GM23338 (cell line): ENCODE measurements at places on chromosomes 5 and 9. TPM values are rescaled to one million over a fixed set of nuclear protein-coding genes. Genes with fewer than 3 reads are reported as not detected.

Gene SLC6A3
- 0.85 and 1.0 TPM in 2 replicates for total RNA-seq

Gene CATSPER3
- 0.74 TPM in 1 of 2 replicates, not detected in the other for total RNA-seq

Gene ZDHHC11
- total RNA-seq = 21.8 and 29.1 TPM in 2 replicates

Gene NOP16
- total RNA-seq = 43.4 and 44.3 TPM in 2 replicates

Gene CDH6
- total RNA-seq = 0.23 and 1.1 TPM in 2 replicates

Gene PCDHB5
- total RNA-seq = 37.7 and 49.7 TPM in 2 replicates

Gene LURAP1L
- total RNA-seq = 0.74 and 1.2 TPM in 2 replicates

Gene OR13C8
- total RNA-seq = not detected in 2 replicates

Gene CYLC2
- total RNA-seq = not detected in 2 replicates

DNA sequence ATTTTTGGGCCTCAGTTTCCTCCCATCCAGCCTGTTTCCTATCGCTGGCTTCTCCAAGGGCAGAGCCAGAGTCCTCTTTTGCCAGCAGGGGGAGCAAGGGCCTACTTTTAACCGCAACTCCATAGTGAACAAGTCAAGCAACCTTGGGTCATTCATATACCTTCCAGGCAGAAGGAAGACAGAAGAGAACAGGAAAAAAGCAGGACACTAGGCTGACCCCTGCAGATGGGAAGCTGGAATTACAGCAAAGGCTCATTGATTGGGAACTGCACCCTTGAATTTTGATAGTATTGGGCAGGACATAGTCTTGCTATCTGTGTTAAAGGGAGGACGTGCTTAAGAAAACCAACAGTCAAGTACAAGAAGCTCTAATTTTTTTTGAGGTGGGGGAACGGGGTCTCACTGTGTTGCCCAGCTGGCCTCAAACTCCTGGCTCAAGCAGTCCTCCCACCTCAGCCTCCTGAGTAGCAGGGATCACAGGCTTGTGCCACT is 30.1 kb downstream of the QRFP start:
- no peaks in the 10 kb centered on the region for H3K4me1 ChIP-seq
- H3K27ac ChIP-seq = no peak overlapping the region
- peak; percentile 97 for DNase-seq
- no peaks in the 10 kb centered on the region for H3K27me3 ChIP-seq
- H3K4me3 ChIP-seq = no peak overlapping the region

GRCh38 chr5:132023258-132024116 is 12.0 kb upstream of the ACSL6 start:
- no peaks in the 10 kb centered on the region for H3K27me3 ChIP-seq
- DNase-seq = no peak
- H3K27ac ChIP-seq = no peak overlapping the region
- no peaks in the 10 kb centered on the region for H3K36me3 ChIP-seq
- no peaks in the 10 kb centered on the region for H3K4me1 ChIP-seq
- no peak overlapping the region for H3K4me3 ChIP-seq

- H3K4me1 ChIP-seq = peaks cover 3% of the 10 kb centered on the region; the same call in 1 of the 2 replicates
- DNase-seq = no peak
- H3K36me3 ChIP-seq = no peaks in the 10 kb centered on the region
- H3K27me3 ChIP-seq = no peaks in the 10 kb centered on the region
- no peak overlapping the region for H3K27ac ChIP-seq
Observed at GRCh38 chr5:152595405-152595804, 190.3 kb upstream of the NMUR2 start.

- H3K27ac ChIP-seq = no peak overlapping the region
- no peaks in the 10 kb centered on the region for H3K27me3 ChIP-seq
- no peak for DNase-seq
- H3K4me1 ChIP-seq = no peaks in the 10 kb centered on the region
- H3K4me3 ChIP-seq = no peak overlapping the region
- no peaks in the 10 kb centered on the region for H3K36me3 ChIP-seq
Observed at GRCh38 chr5:61097465-61097864, 64.8 kb downstream of the SMIM15 start.

DNA sequence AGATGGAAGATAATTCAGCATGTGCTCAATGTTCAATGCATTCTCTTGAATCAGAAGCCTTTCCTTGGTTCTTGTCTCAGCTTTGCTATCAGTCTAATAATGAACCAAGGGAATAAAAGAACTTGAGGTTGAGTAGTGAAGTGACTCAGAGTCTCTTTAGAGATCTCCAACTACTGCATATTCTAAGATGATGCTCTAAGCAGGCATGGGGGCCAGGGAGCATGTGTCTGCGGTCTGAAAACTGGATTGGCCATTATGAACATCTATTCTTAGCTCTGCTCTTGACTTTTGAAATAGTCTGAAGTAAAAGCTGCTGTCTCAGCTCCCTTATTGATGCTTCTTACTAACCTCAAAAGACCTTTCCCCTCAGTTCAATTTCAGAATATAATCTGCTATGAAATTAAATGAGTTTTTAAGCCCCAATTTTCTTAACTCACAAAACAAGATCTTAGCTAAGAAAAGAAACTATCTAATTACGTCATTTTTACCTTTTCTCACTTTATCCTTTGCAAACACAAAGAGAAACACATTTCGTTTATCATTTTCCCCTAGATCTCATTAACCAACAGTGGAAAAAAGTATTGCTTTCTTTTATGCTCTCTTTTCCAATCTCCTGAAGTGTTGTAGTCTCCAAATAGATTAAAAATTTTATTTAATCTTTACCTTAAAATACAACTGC is 44.8 kb downstream of the PLCXD3 start:
- no peaks in the 10 kb centered on the region for H3K4me1 ChIP-seq
- DNase-seq = no peak
- H3K27ac ChIP-seq = no peak overlapping the region
- H3K27me3 ChIP-seq = no peaks in the 10 kb centered on the region

- H3K4me1 ChIP-seq = no peaks in the 10 kb centered on the region
- no peaks in the 10 kb centered on the region for H3K36me3 ChIP-seq
- no peaks in the 10 kb centered on the region for H3K27me3 ChIP-seq
- DNase-seq = no peak
Observed at GRCh38 chr9:105678163-105678562, 15.9 kb downstream of the TAL2 start.

- no peaks in the 10 kb centered on the region for H3K36me3 ChIP-seq
- no peak overlapping the region for H3K4me3 ChIP-seq
- no peak for DNase-seq
- H3K4me1 ChIP-seq = peaks cover 30% of the 10 kb centered on the region
Observed at GRCh38 chr9:138071292-138071691, 193.7 kb downstream of the CACNA1B start.

DNA sequence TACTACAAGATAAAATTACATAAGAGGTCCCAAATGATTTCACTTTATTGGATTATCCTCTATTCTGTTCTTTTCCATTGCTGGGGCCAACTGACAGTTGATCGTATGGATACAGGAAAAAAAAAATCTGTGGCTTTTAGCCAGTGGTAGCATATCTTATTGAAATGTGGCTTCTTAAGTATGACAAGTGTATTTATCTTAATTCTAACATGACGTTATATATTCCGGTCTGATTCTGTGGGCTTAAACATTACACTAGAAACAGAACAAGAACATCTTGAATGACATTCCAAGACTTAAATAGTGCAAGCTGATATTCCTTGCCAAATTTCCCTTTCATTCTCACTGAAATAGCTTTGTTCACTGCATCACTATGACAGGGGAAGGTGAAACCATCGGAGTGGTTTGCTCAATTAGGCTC is 117.9 kb downstream of the INSYN2B start:
- H3K36me3 ChIP-seq = no peaks in the 10 kb centered on the region
- no peak for DNase-seq
- no peak overlapping the region for H3K4me3 ChIP-seq
- no peak overlapping the region for H3K27ac ChIP-seq
- no peaks in the 10 kb centered on the region for H3K4me1 ChIP-seq
- H3K27me3 ChIP-seq = no peaks in the 10 kb centered on the region

GRCh38 chr9:131635285-131635684 is 90.0 kb downstream of the PRRT1B start:
- peak overlapping the region; percentile 66; the same call in 1 of the 2 replicates for H3K27ac ChIP-seq
- peaks cover 13% of the 10 kb centered on the region; the same call in 1 of the 2 replicates for H3K4me1 ChIP-seq
- peak; percentile 29 for DNase-seq
- no peaks in the 10 kb centered on the region for H3K36me3 ChIP-seq

- H3K27ac ChIP-seq = no peak overlapping the region
- H3K27me3 ChIP-seq = peaks cover 10% of the 10 kb centered on the region
- peaks cover 31% of the 10 kb centered on the region for H3K4me1 ChIP-seq
- no peak for DNase-seq
- no peak overlapping the region for H3K4me3 ChIP-seq
Observed at GRCh38 chr9:136088939-136089696, 6.0 kb downstream of the NACC2 start.

GRCh38 chr9:128151309-128152132 is 2.3 kb downstream of the LCN2 start:
- H3K4me3 ChIP-seq = no peak overlapping the region
- H3K27ac ChIP-seq = no peak overlapping the region
- no peak for DNase-seq
- H3K27me3 ChIP-seq = no peaks in the 10 kb centered on the region
- peaks cover 3% of the 10 kb centered on the region for H3K4me1 ChIP-seq
- H3K36me3 ChIP-seq = no peaks in the 10 kb centered on the region

DNA sequence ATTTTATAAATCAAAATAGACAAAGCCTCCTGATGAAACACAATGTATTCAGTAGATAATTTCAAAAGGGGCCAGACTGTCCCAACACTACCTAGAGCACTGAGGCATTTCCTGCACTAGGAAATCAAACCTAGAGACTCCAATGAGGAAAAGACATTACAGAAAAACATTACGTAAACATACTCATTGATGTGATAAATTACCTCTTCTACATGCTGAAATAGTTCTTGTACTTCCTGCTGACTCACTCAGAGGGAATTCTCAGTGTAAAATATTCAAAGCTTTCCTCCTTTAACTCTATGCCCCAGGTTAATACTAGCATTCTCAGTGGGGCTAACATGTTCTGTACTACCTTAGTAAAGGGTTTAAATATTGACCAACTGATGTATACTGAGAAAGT is 178.0 kb downstream of the ESM1 start:
- no peak overlapping the region for H3K27ac ChIP-seq
- H3K27me3 ChIP-seq = no peaks in the 10 kb centered on the region
- no peaks in the 10 kb centered on the region for H3K36me3 ChIP-seq
- H3K4me1 ChIP-seq = no peaks in the 10 kb centered on the region

- DNase-seq = no peak
- H3K36me3 ChIP-seq = no peaks in the 10 kb centered on the region
- H3K4me1 ChIP-seq = no peaks in the 10 kb centered on the region; the same call in 1 of the 2 replicates
- H3K27me3 ChIP-seq = no peaks in the 10 kb centered on the region
- no peak overlapping the region for H3K27ac ChIP-seq
Observed at GRCh38 chr9:95098391-95098921, 219.1 kb downstream of the FANCC start.

DNA sequence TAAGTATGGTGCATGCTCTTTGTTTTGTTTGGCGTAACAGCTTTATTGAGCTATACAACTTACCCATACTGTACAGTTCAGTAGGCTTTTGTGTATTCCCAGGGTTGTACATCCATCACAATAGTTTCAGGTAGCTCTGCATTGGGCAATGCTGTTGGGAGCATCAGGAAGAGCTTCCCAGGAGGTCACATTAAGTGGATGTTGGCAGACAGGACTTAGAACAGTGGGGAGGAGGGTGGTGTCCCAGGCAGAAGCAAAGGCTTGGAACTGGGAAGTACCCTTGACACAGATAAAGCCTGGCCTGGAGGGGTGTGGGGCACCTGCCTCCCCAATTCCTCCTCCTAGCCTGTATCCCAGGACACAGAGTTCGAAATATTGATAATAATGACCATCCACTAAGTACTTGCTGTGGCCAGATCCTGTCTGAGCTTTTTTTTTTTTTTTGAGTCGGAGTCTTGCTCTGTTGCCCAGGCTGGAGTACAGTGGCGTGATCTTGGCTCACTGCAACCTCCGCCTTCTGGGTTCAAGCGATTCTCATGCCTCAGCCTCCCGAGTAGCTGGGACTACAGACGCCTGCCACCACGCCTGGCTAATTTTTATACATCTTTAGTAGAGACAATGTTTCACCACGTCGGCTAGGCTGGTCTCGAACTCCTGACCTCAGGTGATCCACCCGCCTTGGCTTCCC is 1.3 kb downstream of the BBLN start:
- peak overlapping the region; percentile 94 for H3K4me3 ChIP-seq
- DNase-seq = no peak
- H3K36me3 ChIP-seq = no peaks in the 10 kb centered on the region
- H3K27ac ChIP-seq = no peak overlapping the region
- no peaks in the 10 kb centered on the region for H3K27me3 ChIP-seq

GRCh38 chr5:55610542-55610941 is 75.8 kb upstream of the PLPP1 start:
- no peak overlapping the region for H3K4me3 ChIP-seq

GRCh38 chr5:178107756-178108310 is 5.5 kb upstream of the N4BP3 start:
- peak; percentile 50 for DNase-seq
- H3K4me3 ChIP-seq = no peak overlapping the region
- H3K27me3 ChIP-seq = no peaks in the 10 kb centered on the region
- no peaks in the 10 kb centered on the region for H3K36me3 ChIP-seq
- peaks cover 12% of the 10 kb centered on the region; the same call in 1 of the 2 replicates for H3K4me1 ChIP-seq
- H3K27ac ChIP-seq = no peak overlapping the region

DNA sequence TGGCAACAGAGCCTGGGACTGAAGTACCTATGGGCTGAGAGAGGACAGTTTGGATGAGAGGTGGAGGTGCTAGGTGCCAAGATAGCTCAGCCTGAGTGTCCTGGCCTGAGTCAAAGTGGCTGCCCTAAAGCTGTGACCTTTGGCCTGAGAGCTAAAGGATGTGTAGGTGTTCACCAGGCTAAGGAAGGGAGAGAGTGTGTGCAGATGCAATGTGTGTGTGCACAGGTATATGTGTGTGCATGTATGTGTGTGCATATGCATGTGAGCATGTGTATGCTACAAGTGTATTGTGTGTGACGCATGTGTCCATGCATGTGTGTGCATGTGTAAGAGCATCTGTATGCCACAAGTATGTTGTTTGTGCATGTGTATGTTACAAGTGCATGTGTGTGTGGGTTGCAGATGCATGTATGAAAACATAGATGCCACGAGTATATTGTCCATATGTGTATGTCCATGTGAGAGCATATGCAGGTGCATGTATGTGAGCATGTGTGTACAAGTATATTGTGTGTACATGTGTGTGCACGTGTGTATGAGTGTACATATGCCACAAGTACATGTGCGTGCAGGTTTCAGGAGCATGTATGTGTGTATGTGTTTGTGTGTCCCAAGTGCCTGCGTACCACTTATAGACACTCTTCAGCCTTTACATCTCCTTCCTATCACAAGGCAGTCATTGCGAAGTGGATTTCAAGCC is 102.6 kb downstream of the SH3TC2 start:
- H3K4me1 ChIP-seq = peaks cover 8% of the 10 kb centered on the region; the same call in 1 of the 2 replicates
- no peaks in the 10 kb centered on the region for H3K36me3 ChIP-seq
- H3K27me3 ChIP-seq = no peaks in the 10 kb centered on the region
- no peak overlapping the region for H3K4me3 ChIP-seq
- DNase-seq = no peak
